ENCODE measurements at places on chromosomes 16 and 17.

DNA sequence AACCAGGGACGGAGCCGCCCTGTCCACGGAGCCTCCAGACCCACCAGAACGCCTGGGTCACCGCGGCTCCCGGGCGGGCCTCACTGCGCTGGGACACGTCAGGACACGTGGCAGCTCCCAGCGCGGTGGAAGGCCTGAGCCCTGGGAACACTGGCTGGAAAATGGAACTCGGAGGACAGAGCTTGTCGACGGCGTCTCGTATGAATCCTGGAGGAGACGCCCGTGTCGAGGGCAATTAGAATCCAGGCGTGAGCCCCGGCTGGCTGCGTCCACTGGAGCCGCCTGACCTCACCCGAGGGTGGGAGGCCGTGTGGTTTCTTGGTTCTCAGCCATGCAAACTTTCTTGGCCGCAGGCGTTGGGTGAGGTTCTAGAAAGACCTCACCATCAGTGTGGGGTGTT, 173.9 kb downstream of the LAT start:
- DNase-seq = no peak

- DNase-seq = no peak
These were observed 46.6 kb downstream of the PHKB start for GRCh38 chr16:47507701-47508100.

DNA sequence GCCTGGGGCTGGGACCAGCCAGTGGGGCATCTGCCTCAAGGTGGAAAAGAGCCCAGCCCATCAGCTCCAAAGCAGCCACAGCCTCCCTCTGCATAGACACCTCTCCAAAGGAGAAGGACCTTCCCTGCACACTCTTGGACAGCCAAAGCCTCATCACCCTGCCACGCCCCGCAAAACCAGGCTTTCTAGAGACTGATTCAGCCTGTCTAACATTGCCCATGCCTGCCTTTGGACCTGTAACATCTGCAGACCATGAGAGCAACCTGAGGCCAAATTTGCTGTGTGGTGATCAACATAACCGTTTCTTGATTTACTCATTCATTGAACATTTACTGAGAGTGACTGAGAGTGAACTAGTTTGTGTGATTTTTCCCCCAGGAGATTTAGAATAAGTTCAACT, 219.7 kb upstream of the HSBP1 start:
- DNase-seq = no peak

DNA sequence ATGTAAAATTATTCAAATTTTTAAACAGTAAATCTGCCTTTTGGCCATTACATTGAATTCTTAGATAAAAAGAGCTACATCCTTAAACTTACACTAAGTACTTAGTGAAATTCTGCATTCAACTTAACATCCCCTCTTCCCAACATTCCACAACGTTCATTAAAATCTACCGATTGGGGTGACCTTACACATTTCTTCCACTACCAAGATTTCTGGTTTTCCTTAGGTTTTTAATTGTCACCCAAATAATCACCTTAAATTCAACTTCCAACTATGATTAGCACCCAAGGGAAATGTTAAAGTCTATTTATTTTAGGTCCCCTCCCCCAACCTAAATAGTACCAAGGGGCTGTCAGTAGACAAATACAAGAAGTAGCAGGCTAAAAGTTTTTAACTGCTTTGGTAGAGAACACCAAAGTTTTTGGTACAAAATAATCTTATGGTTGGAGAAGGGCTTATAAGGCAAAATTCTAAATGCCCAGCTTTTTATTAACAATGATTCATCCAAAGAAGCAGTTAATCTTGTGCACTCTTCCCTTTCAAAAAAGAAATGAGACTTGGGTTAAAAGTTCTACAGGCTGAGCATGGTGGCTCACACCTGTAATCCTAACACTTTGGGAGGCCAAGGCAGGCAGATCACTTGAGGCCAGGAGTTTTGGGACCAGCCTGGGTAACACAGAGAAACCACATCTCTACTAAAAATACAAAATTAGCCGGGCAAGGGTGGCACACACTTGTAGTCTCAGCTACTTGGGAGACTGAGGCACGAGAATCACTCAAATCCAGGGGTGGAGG, 4.7 kb downstream of the SRSF1 start:
- DNase-seq = no peak

DNA sequence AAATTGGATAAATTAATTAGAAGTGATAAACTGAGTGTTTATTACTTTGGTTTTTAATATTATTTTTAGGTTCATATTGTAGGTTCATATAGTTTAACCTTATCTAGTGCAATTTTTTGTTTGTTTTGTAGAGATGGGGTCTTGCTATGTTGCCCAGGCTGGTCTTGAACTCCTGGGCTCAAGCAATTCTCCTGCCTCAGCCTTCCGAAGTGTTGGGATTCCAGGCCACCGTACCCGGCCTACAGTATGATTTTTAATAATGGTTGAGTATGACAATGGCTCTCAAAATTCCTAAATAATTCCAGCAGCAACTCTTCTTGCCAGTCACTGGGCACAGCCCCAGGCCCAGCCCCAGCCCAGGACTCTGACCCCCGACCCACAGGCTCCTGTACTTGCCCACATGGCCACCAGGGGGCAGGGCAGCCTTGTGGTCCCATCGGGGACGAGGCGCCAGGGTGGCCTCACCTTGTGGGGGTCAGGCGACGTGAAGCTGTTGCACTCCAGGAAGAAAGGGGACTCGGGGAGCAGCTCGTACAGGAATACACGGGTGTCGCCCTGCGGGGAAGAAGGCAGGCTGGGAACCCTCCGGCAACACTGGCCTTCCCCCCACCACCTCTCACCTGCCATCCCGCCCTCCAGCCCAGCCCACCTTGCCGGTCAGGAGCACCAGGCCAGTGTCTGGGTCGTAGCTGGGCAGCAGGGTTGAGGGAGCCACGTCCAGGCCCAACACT, 7.9 kb upstream of the PAM16 start:
- DNase-seq = peak; percentile 52
